ENCODE measurements at places on chromosomes 3 and 15. TPM values are rescaled to one million over a fixed set of nuclear protein-coding genes. Genes with fewer than 3 reads are reported as not detected.

Gene ALDH1A2
- not detected for total RNA-seq

Gene GCSAM
- total RNA-seq: not detected

Gene POLQ
- total RNA-seq: 18.6 TPM

Gene NR2E3
- total RNA-seq: 1.1 TPM

Gene ETV5
- 82.7 TPM for total RNA-seq

Gene RAB6B
- total RNA-seq: 3.3 TPM

Gene LRRIQ4
- total RNA-seq: 0.11 TPM

Gene FGF7
- not detected for total RNA-seq

Gene TRIM59
- total RNA-seq: 35.5 TPM

Gene PCYT1A
- total RNA-seq: 27.0 TPM

Gene EFCAB12
- 0.36 TPM for total RNA-seq

Measured in endodermal cell (in vitro differentiated cells).